ENCODE measurements at places on chromosomes 1 and 21.

DNA sequence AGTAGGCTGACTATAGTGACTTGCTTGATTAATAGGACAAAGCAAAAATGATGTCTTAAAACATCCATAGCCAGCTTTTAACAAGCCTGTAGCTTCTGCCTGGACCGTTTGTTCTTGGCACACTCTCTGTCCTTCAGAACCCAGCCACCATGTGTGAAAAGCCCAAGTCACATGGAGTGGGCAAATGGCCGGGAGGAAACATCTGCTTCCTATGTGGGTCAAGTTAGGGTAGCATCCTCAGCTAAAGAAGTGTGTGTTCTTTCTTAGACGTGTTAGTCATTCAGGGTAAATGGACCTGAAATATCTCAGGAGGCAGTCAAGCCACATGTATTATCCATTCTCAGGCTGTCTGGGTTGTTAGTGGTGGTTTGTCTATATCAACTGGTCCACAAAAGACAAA, 23.4 kb downstream of the RD3 start:
- DNase-seq, result no peak

- no peak for DNase-seq
These were observed 102.6 kb downstream of the ADSS2 start for GRCh38 chr1:244349103-244349531.

DNA sequence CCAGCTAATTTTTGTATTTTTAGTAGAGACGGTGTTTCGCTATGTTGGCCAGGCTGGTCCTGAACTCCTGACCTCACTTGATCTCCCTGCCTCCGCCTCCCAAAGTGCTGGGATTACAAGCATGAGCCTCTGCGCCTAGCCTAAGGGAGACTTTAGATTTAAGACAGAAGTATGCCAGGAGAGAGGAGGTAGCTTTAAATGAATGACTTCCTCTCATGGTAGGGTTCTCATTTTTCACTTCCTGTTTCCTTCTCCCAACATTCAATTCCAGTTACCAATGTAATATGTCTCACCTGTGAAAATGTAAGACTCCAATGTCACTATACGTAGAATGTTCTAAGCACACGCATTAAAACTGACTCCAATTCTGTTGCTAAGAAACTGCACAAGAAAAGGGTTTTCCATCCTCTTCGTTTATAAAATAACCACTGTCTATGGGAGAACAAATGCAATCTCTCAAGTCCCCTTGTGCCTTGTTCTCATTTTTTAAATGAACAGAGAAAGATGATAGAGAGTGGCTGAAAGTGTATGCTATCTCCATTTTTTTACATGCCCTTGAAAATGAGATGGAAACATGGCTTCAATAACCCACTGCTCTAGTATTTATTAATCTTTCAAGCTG, 140.0 kb downstream of the SLC45A1 start:
- DNase-seq, result no peak

DNA sequence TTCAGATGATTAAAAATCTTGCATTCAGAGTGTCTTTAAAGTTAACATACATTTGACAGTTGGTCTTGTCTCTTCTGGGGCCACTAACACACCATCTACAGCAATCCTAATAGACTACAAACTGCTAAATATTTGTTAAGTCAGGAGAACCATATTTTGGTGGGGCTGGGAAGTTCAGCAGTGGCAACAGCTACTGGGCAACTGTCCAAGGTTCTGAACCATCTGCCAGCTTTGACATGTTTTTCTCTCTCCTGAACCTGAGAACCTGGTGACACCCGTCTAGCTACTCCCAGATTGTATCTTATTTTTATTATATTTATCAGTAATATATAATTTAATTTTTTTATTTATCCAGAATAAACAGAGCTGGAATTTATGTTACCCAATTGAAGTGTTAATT, 199.0 kb upstream of the DPYD start:
- no peak for DNase-seq

DNA sequence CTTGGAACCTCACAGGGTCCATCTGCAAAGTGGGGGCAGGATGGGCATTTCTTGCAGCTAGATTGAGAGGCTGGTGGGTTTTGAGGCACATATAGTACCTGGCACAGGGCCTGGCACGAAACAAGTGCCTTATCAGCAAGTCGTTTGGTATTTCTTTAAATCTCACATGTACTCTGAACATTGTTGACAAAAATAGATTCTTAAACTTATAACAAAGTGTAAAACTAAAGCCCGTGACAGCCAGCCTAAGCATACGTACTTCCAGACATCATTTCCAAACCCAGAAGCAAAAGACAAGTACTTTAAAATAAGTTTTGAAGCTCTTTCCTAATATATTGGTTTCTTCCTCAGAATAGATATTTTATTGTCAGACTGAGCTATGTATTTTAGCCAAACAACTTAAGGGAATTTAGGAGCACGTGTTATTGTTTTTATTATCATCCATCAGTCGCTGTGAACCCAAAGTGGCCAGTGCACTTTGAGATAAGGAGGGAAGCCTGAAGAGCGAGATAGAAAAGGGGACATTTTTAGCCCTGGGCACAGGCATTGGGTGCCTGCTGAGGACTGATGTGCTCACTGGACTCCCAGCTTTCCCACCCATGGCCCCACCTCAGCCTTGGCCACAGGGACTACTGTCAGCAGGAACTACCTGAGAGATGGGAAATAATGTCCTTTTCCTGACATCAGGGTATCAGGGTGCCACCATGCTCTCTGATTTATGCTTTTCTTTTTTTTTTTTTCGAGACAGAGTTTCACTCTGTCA, 3.0 kb downstream of the FBLIM1 start:
- DNase-seq, result no peak
